ENCODE measurements at places on chromosomes 7 and 10.

- no peak for DNase-seq
Observed at GRCh38 chr7:34135924-34136323, 230.6 kb downstream of the BMPER start.

DNA sequence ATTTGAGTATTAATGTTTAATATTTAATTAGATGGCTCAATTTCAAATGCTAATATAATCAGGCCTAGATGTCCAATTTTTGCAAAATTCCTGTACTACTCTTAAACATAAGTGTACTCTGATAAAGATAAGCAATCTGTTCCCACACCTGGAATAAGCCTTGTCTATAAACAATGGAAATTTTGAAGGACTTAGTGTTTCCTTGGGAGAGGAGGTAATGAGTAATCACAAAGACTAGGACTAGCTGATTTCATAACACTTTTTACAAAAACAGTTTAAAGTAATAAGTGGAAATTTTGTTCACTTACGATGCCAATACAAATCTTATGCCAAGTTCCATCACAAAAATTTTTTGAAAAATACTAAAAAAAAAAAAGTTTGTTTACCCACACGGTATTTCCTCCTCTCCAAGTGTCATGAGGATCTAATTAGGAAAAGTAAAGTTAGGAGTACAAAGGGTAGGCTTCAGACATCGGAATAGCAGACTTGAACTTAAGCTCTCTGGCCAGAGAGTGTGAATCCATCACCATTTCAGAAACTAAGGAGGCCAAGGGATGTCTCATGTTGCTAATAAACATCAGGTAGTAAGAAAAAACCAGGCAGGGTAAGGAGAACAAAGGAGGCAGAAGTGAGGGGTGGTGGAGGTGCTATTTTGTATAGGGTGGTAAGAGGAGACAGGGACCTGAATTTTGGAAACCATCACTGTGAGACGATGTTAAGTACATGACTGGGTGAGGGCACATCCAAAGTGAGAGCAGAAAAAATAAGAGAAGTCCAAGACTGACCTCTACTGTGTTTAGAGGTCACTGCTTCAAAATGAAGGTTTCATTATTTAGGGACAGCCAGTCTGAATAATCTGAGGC, 61.3 kb downstream of the RAPGEF5 start:
- DNase-seq = no peak

GRCh38 chr10:69802424-69803161, 887 bp downstream of the COL13A1 start:
- no peak for DNase-seq

DNA sequence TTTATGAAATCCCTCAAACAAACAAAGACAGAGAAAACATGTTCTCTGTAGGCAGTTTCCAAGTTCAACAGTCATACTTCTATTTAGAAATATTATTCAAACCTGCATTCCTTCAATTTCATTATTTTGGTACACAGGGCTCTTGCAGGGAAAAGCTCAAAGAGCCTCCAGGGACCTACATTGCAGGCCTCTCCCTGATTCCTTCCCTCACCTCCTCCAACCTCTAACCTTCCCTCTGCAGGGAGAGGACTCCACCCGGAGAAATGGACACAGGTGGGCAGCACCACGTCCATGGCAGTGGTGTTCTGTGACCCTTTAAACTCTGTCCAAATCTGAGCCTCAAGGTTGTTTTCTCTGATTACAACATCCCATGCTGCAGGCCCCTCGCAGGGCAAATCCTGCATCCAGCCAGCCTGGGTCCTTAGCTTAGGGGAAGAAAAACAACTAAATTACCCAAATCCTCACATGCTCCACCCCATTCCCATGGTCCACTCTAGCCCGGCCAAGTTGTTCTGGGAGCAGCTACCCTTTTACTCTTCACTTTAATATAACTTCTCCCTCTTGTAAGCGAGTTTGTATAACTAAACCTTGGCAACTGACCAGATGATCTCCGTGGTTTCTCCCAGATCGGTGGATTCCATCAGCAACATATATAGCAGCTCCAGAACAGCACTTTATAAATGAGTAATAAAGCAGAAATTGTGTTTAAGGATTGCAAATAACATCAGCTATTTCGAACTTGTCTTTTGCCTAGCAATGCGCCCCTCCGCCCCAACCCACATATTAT, 129.8 kb downstream of the CUBN start:
- DNase-seq = no peak

GRCh38 chr10:35172146-35172545, 45.5 kb downstream of the CREM start:
- DNase-seq = no peak

- no peak for DNase-seq
Observed at GRCh38 chr7:84136336-84136735, 58.3 kb downstream of the SEMA3A start.

GRCh38 chr10:988667-989545, 672 bp downstream of the GTPBP4 start:
- DNase-seq = peak; percentile 12

- DNase-seq = no peak
Observed at GRCh38 chr7:111958896-111959295, 247.3 kb downstream of the DOCK4 start.

GRCh38 chr7:53500076-53500475, 464.6 kb downstream of the POM121L12 start:
- DNase-seq = no peak

GRCh38 chr7:23546897-23547572, 15.3 kb upstream of the TRA2A start:
- DNase-seq = peak; percentile 87

DNA sequence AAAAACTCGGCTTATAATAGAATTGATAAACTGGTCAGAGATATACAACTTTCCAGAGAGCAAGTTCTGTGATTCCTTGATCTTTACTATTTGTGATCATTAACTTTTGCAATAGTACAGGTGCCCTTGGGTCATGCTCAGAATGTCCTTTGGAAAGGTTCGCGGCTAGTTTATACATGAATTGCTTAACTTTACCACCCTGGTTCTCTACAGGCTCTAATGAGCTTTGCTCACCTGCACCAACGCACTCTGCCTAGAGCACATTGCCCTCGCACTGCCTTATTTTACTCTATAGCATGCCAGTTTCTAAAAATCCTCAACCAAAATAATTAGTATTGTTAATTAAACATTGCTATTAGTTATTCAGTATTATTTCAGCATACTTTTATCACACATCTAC, 931.2 kb upstream of the KCND2 start:
- no peak for DNase-seq

- DNase-seq = no peak
Observed at GRCh38 chr7:27375958-27376357, 133.4 kb downstream of the EVX1 start.

- DNase-seq = no peak
Observed at GRCh38 chr7:113161050-113161449, 42.7 kb upstream of the SMIM30 start.

- no peak for DNase-seq
Observed at GRCh38 chr7:156985101-156985992, 25.1 kb downstream of the MNX1 start.

DNA sequence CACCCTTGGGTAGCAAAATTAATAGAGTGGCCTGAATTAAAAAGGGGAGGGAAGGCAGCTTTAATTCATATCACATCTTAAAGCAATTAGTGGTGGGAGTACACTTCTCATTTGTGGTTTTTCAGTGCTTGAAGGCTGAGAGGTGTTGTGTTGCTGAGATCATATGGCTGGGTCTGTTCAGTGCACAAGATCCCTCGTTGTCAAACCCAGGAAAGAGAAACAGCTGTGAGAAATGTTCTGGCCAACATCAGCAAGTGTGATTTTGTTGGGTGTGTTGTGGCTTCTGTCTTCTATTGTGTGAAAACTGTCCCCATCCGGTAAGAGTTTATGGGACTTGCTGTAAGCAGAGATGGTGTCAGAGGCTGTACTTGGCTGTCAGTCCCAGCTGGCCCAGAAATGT, 197.9 kb upstream of the BMPER start:
- DNase-seq = peak; percentile 39

GRCh38 chr7:124679146-124679545, 86.4 kb downstream of the GPR37 start:
- DNase-seq = no peak

GRCh38 chr10:75210282-75211006, at the start of gene VDAC2:
VDAC2 (plus strand) TSS chr10:75210796; CDS start chr10:75211159, 363 bp downstream.
- DNase-seq = peak; percentile 94

- no peak for DNase-seq
Observed at GRCh38 chr7:102236102-102236501, 50.6 kb upstream of the SH2B2 start.

DNA sequence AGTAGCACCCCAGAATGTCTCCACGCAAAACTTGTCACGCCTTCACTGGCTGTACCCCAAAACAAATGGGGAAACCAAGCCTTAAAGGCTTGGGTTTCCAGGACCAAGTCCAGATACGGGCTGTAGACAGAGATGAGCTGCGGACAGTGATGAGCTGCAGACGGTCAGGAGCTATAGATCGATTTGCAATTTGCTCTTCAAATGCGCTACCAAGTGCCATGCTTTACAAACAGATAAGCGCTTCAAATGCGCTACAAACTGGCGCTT, 658 bp upstream of the SGCE start:
- no peak for DNase-seq

DNA sequence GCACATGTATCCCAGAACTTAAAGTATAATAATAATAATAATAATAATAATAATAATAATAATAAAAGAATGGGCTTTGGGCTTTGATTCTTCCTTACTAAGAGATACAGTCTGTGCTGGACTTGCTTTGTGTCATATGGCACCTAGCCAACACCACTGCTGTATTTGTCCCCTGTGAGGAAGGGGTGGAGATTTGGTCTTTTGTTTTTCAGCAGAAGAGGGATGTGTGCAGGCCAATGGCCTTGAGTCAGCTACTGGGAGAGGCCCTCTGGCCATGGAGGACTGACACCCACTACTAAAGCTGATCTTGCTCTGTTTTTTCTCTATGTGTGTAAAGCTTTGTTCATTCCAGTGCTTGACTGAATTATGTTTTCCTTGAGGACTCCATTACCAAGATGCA, 573.0 kb upstream of the PCDH15 start:
- DNase-seq = no peak

DNA sequence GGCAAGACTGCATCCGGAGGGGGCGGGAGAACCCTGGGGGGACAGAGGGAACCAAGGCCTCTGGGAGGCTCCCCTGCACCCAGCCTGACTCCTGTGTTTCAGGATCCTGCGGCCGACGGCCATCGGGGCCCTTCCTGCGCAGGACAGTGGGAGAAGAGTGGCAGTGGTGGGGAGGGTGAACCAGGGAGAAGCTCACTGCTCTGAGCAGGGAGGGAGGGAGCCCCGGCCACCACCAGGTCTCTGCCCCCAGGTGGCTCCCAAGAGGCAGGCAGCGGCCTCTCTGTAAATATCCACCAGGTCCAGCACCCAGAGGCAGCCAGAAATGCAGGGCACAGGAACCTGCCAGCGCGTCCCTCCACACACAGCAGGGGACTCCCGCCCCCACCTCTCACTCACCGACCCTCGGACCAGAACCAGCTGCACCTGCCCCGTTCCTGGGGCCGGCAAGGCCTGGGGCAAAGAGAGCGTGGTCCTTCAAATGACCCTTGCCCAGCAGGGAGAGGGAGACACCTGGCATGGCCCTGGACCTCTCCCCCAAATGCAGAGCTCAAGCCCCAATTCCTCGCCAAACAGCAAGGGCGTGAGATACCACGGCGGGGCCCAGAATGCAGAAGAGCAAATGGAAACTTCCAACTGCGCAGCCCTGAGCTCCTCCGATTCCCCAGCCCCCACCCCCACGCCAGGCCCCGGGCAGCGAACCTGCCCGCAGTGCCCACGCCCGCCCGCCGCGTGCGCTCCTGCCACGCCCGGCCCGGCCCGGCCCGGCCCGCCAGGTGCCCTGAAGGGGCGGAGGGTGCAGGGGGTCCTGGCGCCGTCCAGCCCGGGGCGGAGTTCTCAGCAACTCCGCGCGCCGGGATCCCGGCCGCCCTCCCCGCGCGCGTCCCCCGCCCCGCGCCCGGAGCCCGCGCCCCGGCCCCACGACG, 805 bp downstream of the RASGEF1A start:
- peak; percentile 53 for DNase-seq

DNA sequence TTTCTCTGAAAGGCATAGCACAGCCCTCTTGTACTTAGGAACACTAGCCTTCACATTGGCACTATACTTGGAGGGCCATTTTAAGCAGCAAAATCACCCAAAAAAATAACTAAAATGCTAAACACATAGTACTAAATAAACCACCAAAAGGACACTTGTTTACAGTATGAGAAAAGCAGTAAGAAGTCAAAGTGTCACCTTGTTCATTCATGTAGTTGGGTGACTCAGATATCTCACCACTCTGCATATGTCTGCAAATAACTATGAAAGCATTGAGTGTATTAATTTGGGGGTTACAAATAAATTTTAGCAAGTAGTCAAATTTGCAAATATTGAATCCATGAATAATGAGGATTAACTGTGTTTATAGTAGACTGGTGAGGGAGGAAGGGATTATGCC, 107.6 kb downstream of the ELAPOR2 start:
- no peak for DNase-seq

DNA sequence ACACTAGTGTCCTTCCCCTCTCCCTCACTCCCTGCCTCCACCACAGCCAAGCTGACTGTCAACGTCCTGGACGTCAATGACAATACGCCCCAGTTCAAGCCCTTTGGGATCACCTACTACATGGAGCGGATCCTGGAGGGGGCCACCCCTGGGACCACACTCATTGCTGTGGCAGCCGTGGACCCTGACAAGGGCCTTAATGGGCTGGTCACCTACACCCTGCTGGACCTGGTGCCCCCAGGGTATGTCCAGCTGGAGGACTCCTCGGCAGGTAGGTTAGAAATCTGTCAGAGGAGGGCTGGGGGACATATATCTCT, 24.9 kb upstream of the VSIR start:
- DNase-seq = no peak

- no peak for DNase-seq
Observed at GRCh38 chr10:34781711-34782110, 33.4 kb downstream of the PARD3 start.

- DNase-seq = no peak
Observed at GRCh38 chr10:60570896-60571295, 181.2 kb upstream of the ANK3 start.

DNA sequence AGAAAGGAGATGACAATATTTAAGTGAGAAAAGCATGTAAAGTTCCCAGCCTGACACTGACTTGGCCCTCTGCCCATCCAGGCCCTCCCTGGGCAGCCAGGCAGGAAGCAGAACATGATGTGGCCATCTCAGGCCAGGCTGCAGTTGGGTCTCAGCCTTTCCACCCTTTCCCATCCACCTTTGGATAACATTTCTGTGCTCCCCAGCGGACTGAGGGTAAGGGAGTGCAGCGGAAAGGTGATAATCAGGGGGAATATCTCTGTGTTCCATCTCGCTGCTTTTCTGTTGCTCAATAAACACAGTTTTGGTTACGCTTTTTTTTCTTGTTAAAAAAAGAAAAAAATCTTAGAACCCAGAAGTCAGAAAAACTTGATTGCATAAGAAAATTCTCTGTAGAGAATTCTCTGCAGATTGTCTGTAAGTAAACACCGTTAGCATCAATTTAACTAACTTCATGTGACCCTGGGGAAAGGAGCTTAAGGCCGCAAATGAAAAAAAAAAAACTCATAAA, 37.2 kb upstream of the TARP start:
- no peak for DNase-seq

GRCh38 chr10:60377955-60378354, 11.7 kb downstream of the ANK3 start:
- no peak for DNase-seq

Data from CD4-positive, alpha-beta T cell treated with Interleukin-4 for 4 hours (primary cell).